A673 (cell line): ENCODE measurements at places on chromosomes 1 and 21.

DNA sequence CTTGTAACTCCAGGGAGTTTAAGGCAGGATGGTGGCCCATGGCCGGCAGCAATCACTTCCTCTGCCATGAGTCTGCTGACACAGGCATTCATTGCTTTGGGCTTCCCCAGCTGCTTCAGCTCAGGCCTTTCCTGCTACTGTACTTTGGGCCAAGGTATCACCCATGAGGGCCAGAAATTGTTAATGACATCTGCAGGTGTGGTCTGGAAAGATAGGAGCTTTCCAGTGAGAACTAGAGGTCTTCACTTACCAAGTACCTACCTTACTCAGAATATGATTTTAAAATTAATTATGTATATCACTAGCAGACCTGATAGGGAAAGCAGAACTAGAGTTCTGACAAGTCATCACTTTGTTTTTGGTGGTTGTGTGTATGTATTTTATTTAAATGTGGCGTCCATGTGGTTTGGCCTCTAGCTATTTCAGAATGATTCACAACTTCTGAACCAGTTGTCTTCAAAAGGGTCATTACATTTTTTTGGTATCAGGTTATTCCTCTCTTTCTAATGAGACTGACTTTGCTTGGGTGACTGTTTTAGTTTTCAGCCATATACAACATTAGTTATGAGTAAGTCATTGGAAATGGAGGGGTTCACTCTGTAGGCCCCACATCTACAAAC, 2.7 kb downstream of the RGL1 start:
- no peak for DNase-seq

DNA sequence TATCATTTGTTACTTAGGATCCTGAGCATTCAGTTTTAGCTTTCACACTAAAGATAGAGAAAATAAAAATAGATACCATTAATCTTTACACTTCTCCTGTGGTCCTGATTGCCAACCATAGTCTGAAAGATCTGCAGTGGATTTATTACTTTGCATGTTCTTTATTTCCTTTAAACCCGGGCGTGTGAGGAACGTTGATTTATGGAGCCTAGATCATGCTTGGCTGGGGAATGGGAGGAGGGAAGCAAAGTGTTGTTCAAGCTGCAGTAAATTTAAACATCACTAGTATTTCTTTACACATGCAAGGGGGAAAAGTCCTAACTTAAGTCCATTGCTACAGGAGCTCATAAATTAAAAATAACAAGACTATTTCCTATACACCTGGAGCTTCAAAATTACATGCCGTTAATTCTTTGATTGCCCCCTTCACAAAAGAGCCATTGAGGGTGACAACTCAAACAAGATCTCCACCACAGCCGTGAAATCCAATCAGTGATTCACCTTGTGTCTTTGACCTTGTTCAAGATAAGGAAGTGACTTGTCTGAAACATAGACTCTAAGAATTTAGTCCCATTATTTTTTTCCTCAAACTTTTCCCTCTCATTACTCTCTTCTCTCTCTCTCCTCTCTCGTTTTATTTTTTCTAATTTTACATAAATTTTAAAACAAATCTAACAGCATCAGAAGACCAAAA, 282.7 kb downstream of the KIF26B start:
- no peak for DNase-seq

GRCh38 chr21:40563900-40564299, 283.1 kb downstream of the DSCAM start:
- no peak for DNase-seq

DNA sequence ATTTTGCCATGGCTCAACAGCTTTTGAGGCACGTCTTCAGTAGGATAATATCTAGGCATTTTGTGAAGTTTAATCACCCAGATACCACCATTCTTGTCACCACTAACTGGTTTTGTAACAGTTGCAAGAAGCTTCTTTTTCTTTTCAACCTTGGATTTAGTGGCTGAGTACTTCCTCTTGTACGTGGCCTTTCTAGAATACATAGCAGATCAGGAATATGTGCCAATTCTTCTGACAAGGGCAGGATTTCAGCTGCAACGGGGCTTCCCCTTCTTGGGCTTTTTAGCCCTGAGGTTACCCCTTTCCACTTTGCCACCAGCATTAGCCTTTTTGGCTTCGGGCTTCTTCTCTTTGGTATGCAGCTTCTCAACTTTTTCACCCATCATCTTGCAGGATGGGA, 79.3 kb upstream of the WARS2 start:
- no peak for DNase-seq

DNA sequence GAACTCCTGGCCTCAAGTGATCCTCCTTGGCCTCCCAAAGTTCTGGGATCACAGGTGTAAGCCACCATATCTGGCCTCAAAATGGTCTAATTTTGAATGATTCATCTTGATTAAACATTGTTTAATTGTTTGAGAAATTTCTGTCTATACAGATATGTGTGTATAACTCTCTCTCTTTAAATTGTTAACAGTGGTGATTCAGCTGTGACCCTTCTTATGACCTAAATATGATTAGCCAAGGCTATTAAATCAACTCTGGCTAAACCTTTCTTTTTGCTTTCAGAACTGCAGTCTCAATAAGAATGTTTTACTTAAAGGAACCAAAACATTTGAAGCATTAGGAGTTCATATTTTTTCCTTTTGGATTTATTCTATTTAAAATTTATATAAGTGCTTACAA, 19.2 kb upstream of the B3GALT5 start:
- DNase-seq = no peak

DNA sequence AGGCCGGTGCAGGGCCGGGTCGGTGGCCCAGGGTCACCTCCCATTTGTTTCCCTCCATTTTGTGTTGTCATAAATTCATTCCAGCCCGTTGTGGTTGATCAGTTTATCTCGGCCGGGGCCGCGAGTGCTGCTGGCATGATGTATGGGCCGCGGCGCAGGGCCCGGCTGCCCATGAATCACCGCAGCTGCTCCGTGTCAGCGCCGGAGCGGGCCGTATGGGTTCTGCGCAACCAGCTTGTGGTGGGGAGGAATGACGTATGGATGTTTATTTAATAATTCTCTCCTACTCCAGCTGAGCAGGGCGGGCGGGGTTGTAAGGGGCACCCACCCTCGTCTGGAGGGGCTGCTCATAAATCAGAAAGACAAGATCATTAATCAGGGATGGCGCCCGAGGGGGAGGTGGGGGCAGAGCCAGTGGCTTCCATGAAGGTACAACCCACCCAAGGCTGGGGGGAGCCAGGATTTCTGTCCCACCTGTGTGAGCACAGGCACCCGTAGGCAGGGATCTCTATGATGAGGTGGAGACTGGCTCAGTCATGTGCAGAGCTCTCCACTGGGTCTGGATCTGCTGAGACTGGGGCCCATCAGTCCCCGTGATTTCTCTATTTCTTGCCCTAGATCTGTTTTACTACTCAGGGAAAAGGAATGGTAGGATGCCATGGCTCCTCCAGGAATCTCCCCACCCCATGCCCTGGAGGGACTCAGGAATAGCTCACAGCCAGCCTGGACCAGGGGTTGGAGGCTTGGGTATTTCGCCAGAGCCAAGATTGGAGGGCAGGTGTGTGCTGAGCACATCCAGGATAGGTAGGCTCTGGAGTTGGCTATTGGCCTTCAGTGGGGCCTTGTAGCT, 27.8 kb downstream of the TMEM53 start:
- no peak for DNase-seq

DNA sequence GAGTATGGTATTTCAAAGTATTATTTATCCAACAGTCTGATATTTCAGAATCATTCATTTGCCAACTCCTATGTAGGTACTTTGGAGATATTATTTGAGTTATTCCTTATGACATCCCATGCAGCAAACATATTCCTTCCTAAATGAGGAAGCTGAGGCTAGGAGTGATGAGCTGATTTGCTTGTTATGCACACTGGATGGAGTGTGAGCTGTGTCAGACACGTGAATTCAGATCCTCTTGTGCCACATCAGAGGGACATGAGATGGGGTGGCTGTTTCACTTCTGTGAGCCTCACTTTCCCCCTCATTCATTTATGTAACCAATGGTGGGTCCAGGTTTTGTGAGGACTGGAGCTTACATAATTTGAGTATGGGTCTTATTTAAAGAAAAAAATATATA, 215.9 kb downstream of the DISC1 start:
- no peak for DNase-seq

GRCh38 chr1:184563308-184563707, 176.5 kb downstream of the C1orf21 start:
- peak; percentile 56 for DNase-seq

- DNase-seq = no peak
Observed at GRCh38 chr1:169495916-169496315, 10.2 kb upstream of the SLC19A2 start.

DNA sequence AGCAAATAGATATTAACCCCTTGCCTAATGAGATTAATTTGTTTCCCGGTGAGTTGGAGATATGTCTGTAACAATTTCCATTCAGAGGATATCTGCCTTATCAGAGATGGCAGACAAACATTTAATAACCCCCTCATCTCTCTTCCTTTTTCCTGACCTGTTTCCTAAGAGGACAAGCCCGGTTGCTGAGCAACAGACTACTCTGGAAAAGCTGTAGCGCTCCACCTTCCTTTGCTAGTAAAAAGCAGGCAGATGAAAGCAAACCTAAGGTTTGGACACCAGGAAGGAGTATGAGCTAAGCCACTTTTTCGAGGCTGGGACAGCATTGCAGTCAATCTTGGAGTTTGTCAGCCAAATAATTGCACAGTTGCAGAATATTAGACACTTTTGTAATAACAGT, 82.4 kb downstream of the RGS21 start:
- DNase-seq = no peak

DNA sequence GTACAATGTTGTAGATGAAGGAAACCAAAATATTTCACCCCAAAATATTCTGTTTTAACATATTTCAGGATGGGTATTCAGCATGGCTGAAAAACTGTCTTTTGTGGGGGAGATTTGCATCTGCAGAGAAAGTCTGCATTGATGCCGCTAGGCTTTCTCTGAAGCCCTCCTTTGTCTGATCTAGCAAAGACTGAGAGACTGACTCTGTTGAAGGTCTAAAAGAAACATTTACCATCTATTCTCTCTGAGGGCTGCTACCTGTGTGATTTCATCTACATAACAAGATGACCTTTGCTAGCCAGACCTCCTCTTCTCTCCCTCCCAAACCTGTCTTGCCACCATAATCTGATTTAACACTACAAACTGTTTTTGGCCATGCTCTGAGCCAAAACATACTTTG, 12.4 kb upstream of the MT1HL1 start:
- DNase-seq = no peak

GRCh38 chr1:246069581-246069980, 437.5 kb downstream of the SMYD3 start:
- DNase-seq = no peak

GRCh38 chr1:159088050-159088449, 11.5 kb upstream of the AIM2 start:
- DNase-seq = no peak

DNA sequence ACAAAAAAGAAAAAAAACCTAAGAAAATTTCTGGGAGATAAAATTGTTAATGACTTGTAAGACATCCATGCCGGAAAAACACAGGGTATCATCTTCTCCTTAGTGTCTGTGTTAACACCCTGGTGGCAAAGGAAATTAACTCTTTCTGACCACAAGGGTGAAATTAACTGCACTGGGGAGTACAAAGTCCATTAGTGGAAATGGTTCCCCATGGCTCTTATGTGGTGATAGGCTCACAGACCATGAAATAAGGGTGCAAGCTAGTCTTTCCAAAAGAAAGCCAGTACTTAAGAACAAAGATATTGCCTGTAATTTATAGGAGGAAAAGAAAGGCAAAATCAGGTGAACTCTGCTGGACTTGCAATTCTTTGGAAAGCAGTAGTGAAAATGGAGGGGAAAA, 185.4 kb downstream of the LRRIQ3 start:
- no peak for DNase-seq

- peak; percentile 95 for DNase-seq
Observed at GRCh38 chr1:155241069-155241679, 14.1 kb downstream of the ENTREP3 start.

DNA sequence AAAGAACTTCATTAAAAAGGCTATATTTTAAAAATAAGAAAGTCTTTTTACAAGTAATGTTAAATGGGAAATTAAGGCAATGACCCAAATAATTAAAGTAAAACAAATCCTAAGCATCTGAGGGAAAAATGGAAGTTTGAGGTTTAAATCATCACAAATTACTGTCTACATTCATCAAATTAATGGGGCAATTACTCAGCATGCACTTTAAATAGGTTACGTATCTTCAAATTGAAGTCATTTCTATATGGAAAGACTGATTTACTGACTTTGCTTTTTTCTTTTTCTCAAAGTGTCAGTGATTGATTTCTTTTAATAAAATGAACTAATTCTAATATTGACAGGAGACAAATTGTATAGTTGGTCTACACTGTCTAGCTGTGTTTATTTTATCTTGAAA, 1452.3 kb downstream of the NCAM2 start:
- DNase-seq = peak; percentile 28

DNA sequence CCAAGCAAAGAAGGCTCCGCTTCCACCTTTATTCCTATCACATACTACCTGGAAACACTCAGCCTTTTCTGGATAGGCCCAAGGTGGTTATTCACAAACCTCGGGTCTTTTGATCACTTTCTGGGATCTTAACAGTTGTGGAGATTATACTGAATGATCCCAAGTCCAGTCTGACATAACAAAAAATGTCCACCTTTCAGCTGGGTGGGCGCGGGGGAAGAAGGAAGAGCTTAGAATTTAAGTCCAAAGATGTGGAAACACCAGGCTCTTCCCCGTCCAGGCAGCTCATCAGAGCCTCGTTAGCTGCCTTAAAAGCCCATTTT, 338 bp upstream of the C1orf53 start:
- no peak for DNase-seq

DNA sequence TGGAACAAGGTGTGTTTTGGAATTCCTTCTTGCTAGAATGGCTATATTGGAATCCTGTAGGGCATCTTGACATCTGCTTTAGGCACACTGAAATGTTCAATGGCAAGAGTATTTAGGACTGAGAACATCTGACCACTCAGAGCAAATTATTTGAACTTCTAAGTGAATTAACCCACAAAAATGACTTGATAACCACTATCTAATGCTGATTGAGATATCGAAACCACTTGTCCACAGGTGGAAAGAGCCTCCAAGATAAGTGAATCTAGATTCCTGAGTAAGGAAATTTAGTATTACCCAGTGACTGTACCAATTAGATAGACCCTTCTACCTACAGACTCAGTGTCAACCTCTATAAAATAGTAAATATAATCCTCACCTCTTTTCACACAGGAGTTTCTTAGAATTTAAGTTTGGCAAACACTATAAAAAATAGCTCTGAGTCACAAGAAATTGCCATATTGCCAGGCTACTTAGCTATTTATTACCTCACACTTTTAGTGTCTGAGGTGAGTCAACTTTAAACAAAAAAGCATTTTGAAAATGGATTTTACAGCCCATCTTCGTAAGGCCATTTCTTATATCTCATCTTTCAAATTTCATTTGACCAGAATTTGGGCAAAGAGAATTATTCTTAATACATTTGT, 421.8 kb downstream of the PTBP2 start:
- no peak for DNase-seq

GRCh38 chr21:34970566-34970965, 78.5 kb downstream of the RUNX1 start:
- no peak for DNase-seq
